H9 (cell line): ENCODE measurements at places on chromosomes 3 and 15. TPM values are rescaled to one million over a fixed set of nuclear protein-coding genes. Genes with fewer than 3 reads are reported as not detected.

- DNase-seq: no peak
These were observed 352.1 kb downstream of the SHQ1 start for GRCh38 chr3:72496051-72496670.

GRCh38 chr3:140913728-140914127 is 27.9 kb upstream of the SLC25A36 start:
- no peak for DNase-seq

GRCh38 chr3:139157161-139157932 is 112.7 kb upstream of the PRR23C start:
- DNase-seq: no peak

- peak; percentile 62 for DNase-seq
These were observed 2.6 kb downstream of the ATP8B4 start for GRCh38 chr15:50116477-50116876.

DNA sequence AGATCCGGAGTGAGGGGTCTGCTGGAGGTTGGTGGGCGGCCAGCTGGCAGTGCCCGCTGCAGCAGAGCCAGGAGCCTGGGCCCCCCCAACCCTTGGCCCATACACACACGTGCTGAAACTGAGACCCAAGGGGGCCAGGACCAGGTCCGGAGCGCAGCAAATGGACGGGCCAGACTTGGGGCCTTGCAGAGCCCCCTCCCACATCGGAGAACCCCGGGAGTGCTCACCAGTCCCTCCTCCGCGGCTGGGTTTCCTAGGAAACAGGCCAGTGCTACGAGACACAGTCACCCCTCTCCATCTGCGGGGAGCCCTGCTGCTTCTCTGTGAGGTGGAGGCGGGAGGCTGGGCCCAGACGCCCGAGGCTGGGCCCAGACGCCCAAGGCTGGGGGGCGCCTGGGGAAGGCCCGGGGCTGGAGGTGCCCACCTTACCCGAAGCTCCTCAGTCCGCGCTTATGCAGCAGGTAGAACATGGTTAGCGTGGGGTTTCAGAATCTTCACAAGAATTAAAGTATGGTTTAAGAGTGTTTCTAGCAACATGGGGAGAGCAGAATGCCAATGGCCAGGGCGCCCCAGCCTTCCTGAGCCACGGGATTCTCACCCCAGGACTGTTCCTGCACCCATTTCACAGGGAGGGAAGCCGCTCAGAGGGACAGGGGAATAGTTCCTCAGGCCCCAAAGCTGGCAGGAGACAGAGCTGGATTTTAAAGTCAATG is 135.0 kb upstream of the PRR20G start:
- no peak for DNase-seq

DNA sequence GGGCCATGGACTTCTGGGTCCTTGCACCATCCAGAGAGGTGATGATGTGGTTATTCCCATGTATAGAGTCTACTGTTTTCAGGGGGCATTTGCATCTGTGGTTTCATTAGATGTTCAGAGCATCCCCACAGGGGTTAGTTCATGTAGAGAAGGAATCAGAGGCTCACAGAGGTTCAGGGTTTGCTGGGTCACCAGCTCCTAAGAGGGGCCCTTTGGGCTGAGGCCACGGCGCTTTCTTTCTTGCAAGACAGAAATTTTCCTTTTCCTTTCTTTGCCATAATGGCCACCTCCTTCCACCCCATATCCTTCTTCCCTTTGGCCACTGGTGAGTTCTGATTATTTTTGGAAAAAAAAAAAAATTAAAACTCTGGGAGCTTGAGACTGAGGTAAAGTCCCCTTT is 62.3 kb downstream of the APBA2 start:
- DNase-seq: no peak

CADM2 gene
- 10.0 and 10.9 TPM in 2 replicates for total RNA-seq
